Umbilical cord (tissue), 2 donors: ENCODE measurements at places on chromosomes 13 and 19.

GRCh38 chr13:83740622-83741021 is 141.7 kb downstream of the SLITRK1 start:
- DNase-seq, result no peak

DNA sequence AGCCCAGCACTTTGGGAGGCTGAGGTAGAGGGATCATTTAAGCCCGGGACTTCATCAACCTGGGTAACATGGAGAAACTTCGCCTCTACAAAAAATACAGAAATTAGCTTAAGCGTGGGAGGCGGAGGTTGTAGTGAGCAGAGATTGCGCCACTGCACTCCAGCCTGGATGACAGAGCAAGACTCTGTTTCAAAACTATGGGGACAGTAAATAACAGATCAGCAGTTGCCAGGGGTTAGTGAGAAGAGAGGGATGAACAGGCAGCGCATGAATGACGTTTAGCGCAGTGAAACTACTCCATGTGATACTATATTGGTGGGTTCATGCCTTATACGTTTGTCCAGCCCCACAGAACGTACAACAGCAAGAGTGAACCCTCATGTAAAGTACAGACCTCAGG is 7.1 kb upstream of the ICAM3 start:
- DNase-seq, result no peak

DNA sequence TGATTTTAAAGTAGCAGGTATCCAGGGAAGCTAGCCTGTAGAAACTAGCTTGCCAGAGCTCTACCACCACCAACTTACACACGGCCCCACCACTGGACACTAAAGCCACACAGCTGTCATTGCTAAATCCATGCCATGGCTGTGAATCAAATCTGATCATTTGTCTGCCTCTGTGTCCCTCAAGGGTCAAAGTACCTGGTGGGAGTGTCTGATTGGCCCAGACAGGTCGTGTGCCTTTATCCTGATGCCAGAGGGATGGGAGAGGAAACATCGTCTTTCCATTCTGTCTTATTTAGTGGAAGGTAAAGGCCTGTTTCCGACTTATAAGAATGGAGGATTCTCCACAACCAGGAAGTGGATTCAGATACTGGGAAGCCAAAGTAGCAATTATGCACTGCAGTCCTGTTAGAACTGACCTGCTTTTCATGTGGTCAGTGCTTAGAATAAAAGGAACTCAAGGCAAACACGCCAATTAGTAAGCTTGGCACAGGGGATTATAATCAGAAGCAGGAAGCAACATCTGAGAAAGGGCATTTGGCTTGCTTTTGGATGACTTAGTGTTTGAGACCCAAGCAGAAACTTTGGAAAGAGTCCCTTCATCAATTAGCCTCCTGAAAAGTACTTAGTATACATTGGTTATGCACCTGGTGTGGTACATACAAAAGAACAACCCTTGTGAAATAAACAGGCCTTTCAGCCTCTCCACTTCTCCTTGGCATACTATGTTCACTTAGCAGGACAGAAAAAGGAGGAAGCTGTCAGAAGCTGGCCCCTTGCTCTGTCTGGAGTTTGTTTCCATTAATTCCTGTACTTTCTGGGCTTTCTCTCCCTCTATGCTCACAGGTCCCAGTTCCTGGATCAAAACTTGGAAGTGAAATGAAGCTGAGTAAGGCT is 192.4 kb downstream of the NUFIP1 start:
- peak; percentile 40 for DNase-seq

- DNase-seq, result no peak
These were observed 190.9 kb downstream of the ZNF486 start for GRCh38 chr19:20357921-20358320.
